ENCODE measurements at places on chromosomes 12 and 14.

GRCh38 chr14:75333606-75334548 is 55.2 kb downstream of the FOS start:
- DNase-seq: no peak

DNA sequence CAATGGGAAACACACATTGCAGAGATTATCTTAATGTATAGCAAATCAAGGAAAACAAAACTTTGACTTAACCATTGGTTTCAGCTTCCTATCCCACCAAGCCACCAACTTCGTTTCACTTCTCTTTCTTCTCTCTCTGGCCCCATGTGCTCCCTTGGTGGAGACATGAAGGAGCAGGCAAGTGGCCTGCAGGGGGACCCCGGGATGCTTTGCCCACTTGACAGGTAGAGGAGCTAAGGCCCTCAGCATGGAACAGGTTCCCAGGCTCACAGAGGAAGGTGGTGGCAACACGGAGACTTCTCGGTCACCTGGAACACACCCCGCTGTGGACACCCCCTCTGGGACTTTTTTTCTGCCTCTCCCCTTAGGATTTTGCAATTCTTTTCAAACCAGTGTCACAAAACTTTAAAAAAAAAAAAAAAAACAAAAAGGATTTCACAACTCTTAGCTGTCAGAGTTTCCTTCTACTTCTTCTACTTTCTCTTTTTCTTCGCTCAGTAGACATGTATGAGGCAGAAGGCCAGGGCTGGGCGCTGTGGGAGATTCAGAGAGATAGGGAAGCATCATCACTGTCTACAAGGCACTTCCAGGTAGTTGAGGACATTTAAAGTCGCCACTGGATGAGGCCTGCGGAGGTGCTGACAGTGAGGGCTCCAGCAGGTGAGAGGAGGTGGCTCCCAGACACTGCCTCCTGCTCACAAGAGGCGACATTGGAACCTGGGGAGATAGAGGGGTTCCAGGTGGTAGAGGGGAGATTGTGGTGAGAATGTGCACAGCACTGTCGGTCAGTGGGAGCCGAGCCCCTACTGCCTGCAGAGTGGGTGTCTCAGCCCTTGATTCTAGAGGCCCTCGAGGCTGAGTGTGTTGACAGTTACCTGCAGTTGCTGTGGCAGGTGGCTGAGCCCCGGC is 119.6 kb downstream of the GCH1 start:
- no peak for DNase-seq

DNA sequence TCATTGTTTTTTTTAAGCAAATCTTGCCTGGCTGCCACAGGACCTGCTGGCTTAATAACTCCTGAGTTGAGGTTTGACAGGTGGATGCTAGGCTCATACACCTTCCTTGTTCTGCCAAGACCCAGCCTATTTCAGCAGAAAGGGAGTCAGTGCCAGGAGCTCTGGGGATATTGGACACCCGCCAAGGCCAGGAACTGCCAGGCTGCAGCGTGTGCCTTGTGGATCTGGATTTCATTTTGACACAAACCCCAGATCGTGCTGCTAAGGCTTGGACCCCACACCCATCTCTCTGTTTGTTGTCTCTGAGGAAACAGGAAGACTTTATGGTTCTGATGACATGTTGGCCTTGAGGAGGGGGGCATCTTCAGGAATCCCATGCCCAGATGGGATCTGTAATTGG is 44.4 kb upstream of the PRIMA1 start:
- no peak for DNase-seq

GRCh38 chr12:105504286-105504685 is 173.8 kb downstream of the C12orf75 start:
- no peak for DNase-seq

DNA sequence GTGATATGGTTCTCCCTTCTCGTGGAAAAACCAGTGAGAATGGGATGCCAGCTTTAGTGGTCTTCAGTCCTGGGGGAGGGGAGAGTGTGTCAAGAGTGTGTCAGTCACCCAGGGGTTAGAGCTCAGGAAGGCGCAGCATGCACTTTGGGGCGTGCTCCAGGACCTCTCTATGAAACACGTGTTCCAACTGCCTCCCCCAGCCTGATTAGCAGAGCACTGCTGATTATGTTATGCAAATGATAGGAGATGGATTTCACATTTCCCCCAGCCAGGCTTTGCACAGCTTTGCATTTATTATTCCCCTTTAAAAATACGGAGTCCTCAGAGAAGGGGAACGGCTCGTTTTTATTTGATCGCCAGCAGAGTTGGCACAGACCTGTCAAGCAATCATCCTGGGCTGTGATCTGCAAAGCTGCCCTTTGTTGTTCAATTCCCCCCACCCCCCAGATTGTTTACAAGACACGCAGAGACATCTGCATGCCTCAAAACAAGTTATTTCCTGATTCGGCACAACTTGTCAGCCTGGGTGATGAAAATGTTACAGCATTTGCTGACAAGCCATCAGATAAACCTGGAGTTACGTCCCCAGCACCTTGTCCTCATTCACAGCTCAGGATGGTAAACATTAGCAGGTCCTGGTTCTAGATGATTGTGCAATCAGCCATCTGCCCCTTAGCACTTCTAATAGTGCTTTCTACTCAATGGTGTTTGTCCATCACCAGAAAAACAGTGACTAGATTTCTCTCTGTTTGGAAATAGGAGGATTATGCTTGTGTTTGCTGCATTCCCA is 196.5 kb downstream of the NOVA1 start:
- no peak for DNase-seq

- no peak for DNase-seq
These were observed 155.6 kb downstream of the PLXNC1 start for GRCh38 chr12:94304012-94304411.

- DNase-seq: peak; percentile 81
These were observed 287.5 kb downstream of the DUSP6 start for GRCh38 chr12:89064780-89065179.

DNA sequence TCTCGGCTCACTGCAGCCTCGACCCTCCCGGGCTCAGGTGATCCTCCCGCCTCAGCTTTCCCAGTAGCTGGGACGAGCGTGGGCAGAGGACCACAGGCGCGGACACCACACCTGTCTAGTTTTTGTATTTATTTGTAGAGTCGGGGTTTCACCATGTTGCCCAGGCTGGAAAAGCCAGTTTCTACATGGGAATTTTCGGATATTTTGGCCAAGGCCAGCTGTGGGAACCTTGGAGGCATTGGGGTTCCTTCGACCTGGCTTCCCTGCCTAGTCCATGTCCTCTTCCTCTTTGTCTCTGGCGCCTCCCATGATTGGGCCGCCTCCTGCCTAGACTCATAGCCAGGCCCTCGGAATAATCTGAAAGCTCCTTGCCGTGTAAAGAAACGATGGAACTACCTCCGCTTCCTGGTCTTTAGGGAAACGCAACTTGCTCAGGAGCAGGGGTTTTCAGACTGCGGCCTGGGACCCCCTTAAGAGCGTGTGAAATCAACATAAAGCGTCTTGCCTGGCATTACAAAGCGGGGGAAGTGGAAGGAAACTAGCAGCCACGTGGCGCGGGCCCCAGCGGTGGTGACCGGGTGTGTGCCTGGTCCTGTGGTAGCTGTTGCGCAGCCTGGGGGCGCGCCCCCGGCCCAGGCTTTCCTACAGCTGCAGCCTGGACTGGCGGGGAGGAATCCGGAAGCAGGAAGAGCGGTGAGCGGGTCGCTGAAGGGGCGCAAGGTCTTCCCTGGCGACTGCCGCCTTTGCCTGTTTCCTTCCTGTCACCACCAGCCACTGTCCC is 1.4 kb upstream of the HSP90AA1 start:
- no peak for DNase-seq

- no peak for DNase-seq
These were observed 176.3 kb downstream of the KSR2 start for GRCh38 chr12:117792471-117792870.

GRCh38 chr14:76090616-76091391 is 60.9 kb upstream of the GPATCH2L start:
- DNase-seq: no peak

GRCh38 chr14:34569750-34570149 is 30.2 kb upstream of the EAPP start:
- no peak for DNase-seq

All from COLO829 (cell line).